ENCODE measurements at places on chromosomes 2 and 18. TPM values are rescaled to one million over a fixed set of nuclear protein-coding genes. Genes with fewer than 3 reads are reported as not detected.

The CYRIA gene
- 0.75 TPM for total RNA-seq

DNA sequence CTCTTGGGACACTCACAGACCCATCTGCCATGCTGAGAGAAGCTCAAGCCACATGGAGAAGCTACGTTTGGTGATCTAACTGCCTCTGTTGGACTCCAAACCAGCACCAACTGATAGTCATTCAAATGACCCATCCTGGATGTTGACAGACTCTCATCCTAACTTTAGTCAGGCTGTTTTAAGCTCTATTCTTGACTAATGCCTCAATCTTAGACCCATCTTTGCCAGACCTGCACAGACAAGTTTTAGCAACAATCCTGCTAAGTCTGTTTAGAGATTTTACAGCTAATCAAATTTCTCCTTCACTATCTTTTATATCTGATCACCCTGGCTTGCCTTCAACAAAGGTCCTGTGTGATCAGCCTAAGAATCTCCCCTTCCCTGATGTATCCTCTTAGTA is 245.1 kb downstream of the SCG2 start:
- H3K4me1 ChIP-seq, result no peaks in the 10 kb centered on the region
- H3K4me3 ChIP-seq, result no peak overlapping the region
- no peak overlapping the region for H3K27ac ChIP-seq
- H3K36me3 ChIP-seq, result no peaks in the 10 kb centered on the region

- no peaks in the 10 kb centered on the region for H3K36me3 ChIP-seq
- no peak overlapping the region for H3K27ac ChIP-seq
- no peak overlapping the region for H3K4me3 ChIP-seq
- no peak for DNase-seq
These were observed 486.6 kb upstream of the HS6ST1 start for GRCh38 chr2:128805237-128805636.

DNA sequence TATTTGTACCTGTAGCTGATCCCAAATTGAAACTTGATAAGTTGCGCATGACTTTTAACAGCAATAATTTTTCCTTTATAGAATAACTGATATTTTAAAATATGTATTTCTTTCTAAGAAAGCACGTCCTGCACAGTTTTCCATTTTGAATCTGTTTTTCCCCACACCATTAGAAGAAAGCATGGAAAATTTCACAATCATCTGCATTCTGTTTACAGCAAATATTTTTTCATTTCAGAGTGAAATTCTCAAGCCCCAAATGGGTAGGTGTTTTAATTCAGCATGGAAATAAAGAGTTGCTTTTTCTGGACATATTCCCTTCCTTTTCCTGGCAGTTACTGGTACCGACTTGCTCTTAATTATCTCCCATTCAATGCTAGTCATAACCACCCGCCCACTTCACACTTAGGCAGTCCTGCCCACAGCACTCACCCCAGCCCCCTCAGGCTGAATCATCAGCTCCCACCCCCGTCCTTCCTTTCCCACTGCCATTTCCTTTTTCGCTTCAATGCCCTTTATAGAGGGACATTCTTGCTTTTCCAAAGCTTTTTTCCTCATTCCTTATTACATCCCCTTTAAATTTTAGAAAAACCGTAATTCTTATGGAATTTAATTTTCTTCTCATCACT is 89.2 kb upstream of the GLS start:
- DNase-seq, result no peak
- no peaks in the 10 kb centered on the region for H3K36me3 ChIP-seq
- H3K4me1 ChIP-seq, result no peaks in the 10 kb centered on the region
- H3K27me3 ChIP-seq, result no peaks in the 10 kb centered on the region

DNA sequence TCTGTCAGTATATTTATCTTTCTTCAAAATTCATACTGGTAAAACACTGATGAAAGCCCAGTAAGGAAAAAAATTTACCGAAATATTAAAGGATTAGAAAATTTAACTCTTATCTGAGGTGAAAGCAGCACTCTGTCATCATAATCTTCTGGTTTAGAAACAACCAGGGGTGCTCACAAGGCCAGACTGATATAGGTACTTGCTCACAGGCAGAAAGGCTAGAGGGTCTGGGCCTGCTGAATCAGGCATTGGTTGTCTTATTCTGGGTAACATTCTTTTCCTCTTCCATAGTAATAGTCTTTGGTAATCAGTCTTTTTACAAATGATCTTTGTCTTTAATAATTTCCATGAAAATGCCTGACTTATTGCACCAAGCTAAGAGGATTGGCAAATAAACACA is 221.4 kb upstream of the TFPI start:
- H3K27me3 ChIP-seq, result no peaks in the 10 kb centered on the region
- no peaks in the 10 kb centered on the region for H3K4me1 ChIP-seq
- no peaks in the 10 kb centered on the region for H3K36me3 ChIP-seq
- no peak for DNase-seq
